H9 (cell line): ENCODE measurements at places on chromosomes 16 and 17. TPM values are rescaled to one million over a fixed set of nuclear protein-coding genes. Genes with fewer than 3 reads are reported as not detected.

Gene IRX5
- total RNA-seq = 0.26 and 0.59 TPM in 2 replicates

Gene SPHK1
- total RNA-seq = 1.4 and 1.8 TPM in 2 replicates

Gene KRTAP4-6
- total RNA-seq = not detected in 2 replicates

Gene BCO1
- total RNA-seq = not detected in 2 replicates

Gene NPIPA7
- 3.8 and 7.9 TPM in 2 replicates for total RNA-seq

Gene HBQ1
- total RNA-seq = 3.5 and 4.4 TPM in 2 replicates

DNA sequence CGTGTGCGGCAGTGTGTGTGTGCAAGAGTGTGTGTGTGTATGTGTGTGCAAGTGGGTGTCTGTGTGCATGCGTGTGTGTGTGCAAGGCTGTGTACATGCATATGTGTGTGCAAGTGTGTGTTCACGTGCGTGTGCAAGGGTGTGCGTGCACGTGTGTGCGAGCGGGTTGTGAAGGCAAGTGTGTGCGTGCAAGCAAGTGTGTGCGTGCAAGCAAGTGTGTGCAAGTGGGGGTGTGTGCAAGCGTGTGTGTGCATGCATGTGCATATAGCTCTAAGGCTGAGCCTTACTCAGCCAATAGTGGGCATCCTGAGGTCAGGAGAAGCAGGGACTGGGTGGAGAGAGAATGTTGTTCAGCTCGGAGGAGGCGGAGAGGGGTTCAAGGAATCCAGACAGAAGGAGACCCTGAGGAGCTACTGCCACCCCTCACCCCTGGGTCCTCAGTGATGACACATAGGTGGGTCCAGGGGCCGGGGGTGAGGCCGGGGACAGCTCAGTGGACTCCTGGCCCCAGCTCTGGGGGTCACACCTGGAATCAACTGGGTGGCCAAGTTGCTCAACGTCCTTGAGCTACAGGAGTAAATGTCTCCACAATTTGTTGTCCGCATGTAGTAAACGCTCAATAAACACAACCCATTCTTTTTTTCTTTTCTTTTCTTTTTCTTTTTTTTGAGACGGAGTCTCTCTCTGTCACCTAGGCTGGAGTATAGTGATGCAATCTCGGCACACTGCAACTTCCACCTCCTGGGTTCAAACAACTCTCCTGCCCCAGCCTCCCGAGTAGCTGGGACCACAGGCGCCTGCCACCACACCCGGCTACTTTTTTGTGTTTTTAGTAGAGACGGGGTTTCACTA is 1.8 kb downstream of the PRR29 start:
- H3K27ac ChIP-seq = no peak overlapping the region
- DNase-seq = peak; percentile 25
- 0 out of 2 replicates have a peak, but pooled peaks cover 3% of the 10 kb centered on the region for H3K4me1 ChIP-seq
- H3K4me3 ChIP-seq = peak overlapping the region; percentile 87
- peaks cover 6% of the 10 kb centered on the region; the same call in 1 of the 2 replicates for H3K27me3 ChIP-seq

- H3K27ac ChIP-seq = no peak overlapping the region
- no peaks in the 10 kb centered on the region for H3K36me3 ChIP-seq
- no peak overlapping the region for H3K4me3 ChIP-seq
- no peak for DNase-seq
- peaks cover 3% of the 10 kb centered on the region; the same call in 1 of the 2 replicates for H3K4me1 ChIP-seq
Measured at GRCh38 chr17:30964876-30965275, 6.0 kb upstream of the RNF135 start.

GRCh38 chr17:19414396-19415280 is 3.6 kb downstream of the RNF112 start:
- no peaks in the 10 kb centered on the region for H3K4me1 ChIP-seq
- DNase-seq = no peak
- H3K27ac ChIP-seq = no peak overlapping the region
- H3K27me3 ChIP-seq = no peaks in the 10 kb centered on the region
- no peak overlapping the region for H3K4me3 ChIP-seq

DNA sequence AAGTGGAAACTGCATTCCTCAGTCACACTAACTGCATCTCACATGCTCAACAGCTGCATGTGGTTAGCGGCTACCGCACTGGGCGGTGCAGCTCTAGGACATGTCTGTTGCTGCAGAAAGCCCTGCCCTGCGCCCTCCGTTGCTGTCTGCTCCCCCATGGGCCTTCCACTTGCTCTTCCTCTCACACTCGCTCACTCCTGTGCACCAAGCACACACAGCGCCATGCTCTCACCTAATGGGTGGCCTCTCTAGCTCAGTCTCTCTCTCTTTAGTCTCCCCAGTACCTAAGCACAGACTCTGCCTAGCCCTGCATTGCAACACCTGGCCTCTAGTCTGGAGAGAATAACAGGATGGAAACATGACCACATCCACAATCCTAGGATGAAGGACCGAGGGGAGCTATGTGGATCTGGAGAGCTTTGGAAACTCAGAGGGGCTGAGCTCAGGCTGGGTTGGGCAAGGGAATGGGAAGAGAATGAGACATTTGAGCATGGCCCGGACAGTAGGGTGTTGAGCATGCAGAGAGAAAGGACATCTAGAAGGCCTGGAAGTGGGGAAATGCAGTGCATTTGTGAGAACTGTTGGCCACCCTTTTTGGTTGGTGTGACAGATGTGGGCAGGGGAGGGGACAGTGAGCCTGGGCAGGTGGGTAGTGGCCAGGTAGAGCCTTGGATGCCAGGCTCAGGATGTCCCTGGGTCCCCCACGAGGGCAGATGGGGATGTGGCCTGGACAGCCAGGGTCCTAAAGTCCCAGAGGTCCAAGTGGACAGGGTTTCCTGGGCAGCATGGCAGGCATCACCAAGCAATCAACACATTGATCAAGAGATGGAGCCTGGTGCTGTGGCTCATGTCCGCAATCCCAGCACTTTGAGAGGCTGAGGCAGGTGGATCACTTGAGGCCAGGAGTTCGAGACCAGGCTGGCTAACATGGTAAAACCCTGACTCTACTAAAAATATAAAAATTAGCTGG is 16.1 kb downstream of the SGCA start:
- H3K4me3 ChIP-seq = no peak overlapping the region
- no peak for DNase-seq
- H3K27me3 ChIP-seq = no peaks in the 10 kb centered on the region
- peaks cover 16% of the 10 kb centered on the region for H3K36me3 ChIP-seq

DNA sequence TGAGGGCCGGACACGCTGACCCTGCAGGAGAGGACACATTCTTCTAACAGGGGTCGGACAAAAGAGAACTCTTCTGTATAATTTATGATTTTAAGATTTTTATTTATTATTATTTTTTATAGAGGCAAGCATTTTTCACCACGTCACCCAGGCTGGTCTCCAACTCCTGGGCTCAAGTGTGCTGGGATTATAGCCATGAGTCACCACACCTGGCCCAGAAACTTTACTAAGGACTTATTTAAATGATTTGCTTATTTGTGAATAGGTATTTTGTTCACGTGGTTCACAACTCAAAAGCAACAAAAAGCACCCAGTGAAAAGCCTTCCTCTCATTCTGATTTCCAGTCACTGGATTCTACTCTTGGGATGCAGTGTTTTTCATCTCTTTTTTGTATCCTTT is 2.3 kb upstream of the SERPINF1 start:
- H3K27ac ChIP-seq = no peak overlapping the region
- no peaks in the 10 kb centered on the region for H3K36me3 ChIP-seq
- no peak for DNase-seq
- H3K27me3 ChIP-seq = no peaks in the 10 kb centered on the region
- H3K4me1 ChIP-seq = peaks cover 6% of the 10 kb centered on the region; the same call in 1 of the 2 replicates

DNA sequence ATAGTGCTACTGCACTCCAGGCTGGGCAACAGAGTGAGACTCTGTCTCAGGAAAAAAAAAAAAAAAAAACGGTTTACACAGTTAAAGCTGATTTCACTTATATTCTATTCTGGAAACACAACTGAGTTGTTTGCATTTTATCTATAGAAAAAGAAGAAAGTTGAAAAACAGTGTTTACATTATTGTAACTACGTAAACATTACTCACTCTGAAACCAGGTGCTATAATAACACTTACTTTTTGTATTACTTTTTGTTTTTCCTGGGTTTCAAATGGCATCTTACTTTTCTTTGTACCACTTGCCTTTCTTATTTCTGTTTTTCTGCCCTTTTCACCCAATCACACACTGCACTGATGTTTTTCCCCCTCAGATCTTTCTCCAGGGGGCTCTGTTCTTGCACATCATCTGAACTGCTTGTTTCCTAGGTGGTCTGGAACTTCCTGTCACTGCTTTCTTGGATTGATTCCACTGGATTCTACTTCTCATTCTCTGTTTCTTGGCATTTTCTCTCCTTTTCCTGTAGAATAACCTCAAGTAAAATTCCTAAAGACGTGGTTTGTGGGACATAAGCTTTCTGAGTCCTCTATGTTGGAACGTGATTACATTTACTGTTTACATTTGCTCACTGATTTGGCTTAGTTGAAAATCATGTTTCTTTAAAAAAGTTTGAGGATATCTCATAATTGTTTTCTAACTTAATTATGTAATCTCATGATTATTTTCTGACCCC is 142.1 kb downstream of the HS3ST3B1 start:
- no peaks in the 10 kb centered on the region for H3K4me1 ChIP-seq
- no peak overlapping the region for H3K4me3 ChIP-seq
- DNase-seq = no peak
- no peaks in the 10 kb centered on the region for H3K27me3 ChIP-seq
- H3K27ac ChIP-seq = no peak overlapping the region

GRCh38 chr17:29167393-29168078 is 12.7 kb downstream of the MYO18A start:
- H3K27ac ChIP-seq = no peak overlapping the region
- H3K36me3 ChIP-seq = peaks cover 9% of the 10 kb centered on the region
- H3K4me1 ChIP-seq = no peaks in the 10 kb centered on the region
- H3K27me3 ChIP-seq = no peaks in the 10 kb centered on the region

- DNase-seq = no peak
- no peak overlapping the region for H3K27ac ChIP-seq
- H3K27me3 ChIP-seq = peaks cover 27% of the 10 kb centered on the region; the same call in 1 of the 2 replicates
- H3K4me3 ChIP-seq = no peak overlapping the region
Measured at GRCh38 chr17:81402981-81403467, 7.8 kb downstream of the BAHCC1 start.

DNA sequence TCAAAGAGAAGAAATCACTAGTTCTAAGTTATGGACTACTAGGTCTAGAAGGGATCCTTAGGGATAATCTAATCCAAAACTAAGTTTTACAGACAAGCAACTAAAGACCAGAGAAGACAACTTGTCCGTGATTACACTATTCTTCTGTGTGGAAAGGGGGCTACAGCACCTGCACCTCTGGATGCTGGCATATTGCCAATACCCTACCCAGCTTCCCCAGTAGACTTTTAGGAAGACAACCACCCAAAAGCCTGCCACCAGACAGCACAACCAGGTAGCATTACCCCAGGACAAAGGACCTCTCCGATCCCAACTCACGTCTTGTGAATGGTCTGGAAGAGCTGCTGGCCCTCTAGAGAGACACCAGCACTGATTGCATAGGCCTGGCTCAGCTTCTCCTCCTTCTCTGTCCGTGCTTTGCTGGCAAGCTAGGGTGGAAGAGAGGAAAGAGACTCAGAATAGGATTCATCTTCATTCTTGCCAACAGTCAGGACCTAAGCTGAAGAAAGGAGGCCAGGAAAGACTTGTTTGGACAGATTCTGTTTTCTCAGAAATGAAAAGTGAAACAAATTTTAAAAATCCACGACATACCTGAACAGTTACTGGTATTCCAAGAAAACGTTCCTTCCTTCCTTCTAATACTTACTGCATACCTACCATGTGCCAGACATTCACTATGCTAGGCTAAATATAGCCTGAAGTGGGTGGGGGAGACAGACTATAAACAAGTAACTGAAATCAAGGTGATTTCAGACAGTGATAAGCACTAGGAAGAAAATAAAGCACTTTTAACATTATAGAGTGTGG is 25.3 kb upstream of the TMEM101 start:
- no peak for DNase-seq
- no peak overlapping the region for H3K27ac ChIP-seq
- peaks cover 22% of the 10 kb centered on the region; the same call in 2 of the 3 replicates for H3K36me3 ChIP-seq
- H3K4me1 ChIP-seq = no peaks in the 10 kb centered on the region
- H3K4me3 ChIP-seq = no peak overlapping the region

GRCh38 chr16:53068423-53068833 is 13.6 kb downstream of the CHD9 start:
- no peak overlapping the region for H3K4me3 ChIP-seq
- no peaks in the 10 kb centered on the region for H3K4me1 ChIP-seq
- H3K36me3 ChIP-seq = peaks cover 7% of the 10 kb centered on the region
- H3K27me3 ChIP-seq = no peaks in the 10 kb centered on the region

- H3K4me1 ChIP-seq = no peaks in the 10 kb centered on the region
- no peak overlapping the region for H3K4me3 ChIP-seq
- no peaks in the 10 kb centered on the region for H3K27me3 ChIP-seq
- H3K27ac ChIP-seq = no peak overlapping the region
- peak; percentile 35 for DNase-seq
Measured at GRCh38 chr16:55418586-55418985, 60.4 kb upstream of the MMP2 start.

GRCh38 chr16:24577167-24577566 is 37.8 kb downstream of the RBBP6 start:
- no peak overlapping the region for H3K4me3 ChIP-seq
- H3K27me3 ChIP-seq = no peaks in the 10 kb centered on the region
- H3K27ac ChIP-seq = no peak overlapping the region
- H3K36me3 ChIP-seq = peaks cover 15% of the 10 kb centered on the region
- H3K4me1 ChIP-seq = no peaks in the 10 kb centered on the region
- no peak for DNase-seq

DNA sequence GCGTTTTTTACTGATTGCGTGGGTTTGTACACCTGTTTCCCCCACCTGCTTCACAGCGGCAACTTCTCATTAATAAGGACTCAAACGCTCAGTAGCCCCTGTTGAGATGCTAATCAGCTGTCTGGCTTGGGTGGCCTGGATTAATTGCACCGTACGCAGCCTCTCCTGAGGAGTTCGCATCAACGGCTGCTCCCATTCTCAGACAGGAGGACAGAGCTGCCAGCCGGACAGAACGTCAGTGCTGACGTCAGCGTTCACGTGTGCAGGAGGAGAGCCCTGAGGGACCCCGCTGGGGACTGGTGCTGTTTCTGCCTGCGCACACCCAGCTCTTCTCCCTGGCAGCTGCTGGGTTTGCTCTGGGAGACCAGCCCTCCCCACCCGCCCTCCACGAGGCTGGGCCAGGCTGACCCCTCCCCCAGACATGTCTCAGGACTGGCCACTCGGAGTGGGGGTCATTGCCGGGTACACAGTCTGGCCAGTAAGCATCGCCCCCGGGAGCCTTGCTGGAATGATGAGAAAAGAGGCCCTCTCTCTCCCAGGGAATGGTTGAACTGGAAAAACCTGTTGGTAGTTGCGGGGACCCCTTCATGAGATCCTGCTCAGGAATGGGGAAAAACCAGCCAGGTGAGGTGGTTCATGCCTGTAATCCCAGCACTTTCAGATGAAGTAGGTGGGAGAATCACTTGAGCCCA is 5.7 kb upstream of the BANP start:
- no peaks in the 10 kb centered on the region for H3K27me3 ChIP-seq
- no peaks in the 10 kb centered on the region; the same call in 1 of the 2 replicates for H3K4me1 ChIP-seq
- H3K36me3 ChIP-seq = no peaks in the 10 kb centered on the region
